ENCODE measurements at places on chromosomes 6 and 20. TPM values are rescaled to one million over a fixed set of nuclear protein-coding genes. Genes with fewer than 3 reads are reported as not detected.

GRCh38 chr6:86856937-86857563 is 80.3 kb upstream of the HTR1E start:
- H3K4me3 ChIP-seq, result no peak overlapping the region
- no peaks in the 10 kb centered on the region for H3K27me3 ChIP-seq
- peak; percentile 58 for DNase-seq

DNA sequence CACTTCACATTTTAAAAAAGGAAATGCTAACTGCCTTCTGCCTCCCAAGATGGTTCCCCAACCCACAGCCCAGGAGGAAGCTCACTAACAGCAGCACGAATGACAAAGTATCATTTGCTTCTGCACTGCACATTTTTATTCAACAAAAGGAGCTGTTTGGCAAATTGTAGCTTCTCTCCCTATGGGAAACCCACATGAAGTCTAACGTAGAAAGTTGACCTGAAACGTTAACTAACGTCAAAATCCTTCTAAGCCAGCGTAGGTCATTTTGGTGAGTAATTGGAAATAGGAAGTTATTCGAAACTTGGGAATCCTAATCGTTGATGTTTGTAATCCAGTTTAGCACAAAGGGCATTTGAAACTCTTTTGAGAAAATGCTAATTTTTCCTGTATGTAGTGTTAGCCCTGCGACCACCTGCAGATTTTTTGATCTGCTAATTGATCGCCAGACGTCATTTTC is 2.9 kb downstream of the SALL4 start:
- no peak for DNase-seq
- H3K36me3 ChIP-seq, result no peaks in the 10 kb centered on the region
- H3K4me1 ChIP-seq, result peaks cover 12% of the 10 kb centered on the region

The DAAM2 gene
- total RNA-seq, result not detected

The FRK gene
- total RNA-seq, result not detected

DNA sequence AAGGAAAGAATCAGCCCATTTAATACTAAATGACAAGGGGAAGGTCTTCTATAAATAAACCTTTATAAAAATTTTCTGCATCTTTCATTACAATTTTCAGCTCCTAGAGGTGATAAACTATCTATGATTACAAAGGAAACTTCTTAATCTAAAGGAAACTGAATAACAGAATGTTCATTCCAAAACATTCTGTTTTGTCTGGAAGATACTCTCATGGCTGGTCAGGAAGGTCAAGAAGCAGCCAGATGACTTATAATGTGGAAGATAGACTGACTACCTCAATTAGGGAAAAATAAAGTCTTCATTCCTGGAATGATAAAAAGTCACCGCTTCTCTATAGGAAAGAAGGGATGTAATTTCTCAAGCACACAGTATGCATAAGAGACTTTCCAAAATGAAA is 131.3 kb downstream of the GMDS start:
- peaks cover 36% of the 10 kb centered on the region for H3K4me1 ChIP-seq
- H3K27ac ChIP-seq, result no peak overlapping the region
- H3K27me3 ChIP-seq, result no peaks in the 10 kb centered on the region
- peaks cover 22% of the 10 kb centered on the region for H3K36me3 ChIP-seq

GRCh38 chr6:21198032-21198640 is 395.4 kb upstream of the SOX4 start:
- no peaks in the 10 kb centered on the region for H3K4me1 ChIP-seq
- H3K27ac ChIP-seq, result no peak overlapping the region
- H3K27me3 ChIP-seq, result no peaks in the 10 kb centered on the region
- peaks cover 52% of the 10 kb centered on the region for H3K36me3 ChIP-seq
- H3K4me3 ChIP-seq, result no peak overlapping the region

The OXT gene
- total RNA-seq, result not detected

The CDK19 gene
- 11.0 TPM for total RNA-seq

DNA sequence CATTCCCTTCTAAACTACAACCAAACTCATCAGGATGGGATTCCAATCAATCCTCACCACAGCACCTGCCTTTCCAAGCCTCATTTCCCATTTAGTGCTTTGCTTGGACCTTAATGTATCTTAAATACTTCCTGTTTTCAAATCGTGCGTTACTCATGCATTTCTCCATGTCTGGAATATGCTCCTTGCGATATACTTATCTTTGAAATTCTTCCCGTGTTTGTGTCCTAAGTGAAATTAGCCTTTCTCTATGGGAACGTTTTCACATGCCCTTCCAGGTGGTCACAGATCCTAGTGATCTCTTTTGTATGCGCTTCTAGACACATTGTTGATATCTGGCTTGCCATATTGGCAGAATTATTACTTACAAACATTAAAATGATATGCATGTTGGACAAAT is 620.6 kb upstream of the AGPAT4 start:
- no peaks in the 10 kb centered on the region for H3K4me1 ChIP-seq
- H3K27ac ChIP-seq, result no peak overlapping the region
- H3K27me3 ChIP-seq, result no peaks in the 10 kb centered on the region
- DNase-seq, result no peak

DNA sequence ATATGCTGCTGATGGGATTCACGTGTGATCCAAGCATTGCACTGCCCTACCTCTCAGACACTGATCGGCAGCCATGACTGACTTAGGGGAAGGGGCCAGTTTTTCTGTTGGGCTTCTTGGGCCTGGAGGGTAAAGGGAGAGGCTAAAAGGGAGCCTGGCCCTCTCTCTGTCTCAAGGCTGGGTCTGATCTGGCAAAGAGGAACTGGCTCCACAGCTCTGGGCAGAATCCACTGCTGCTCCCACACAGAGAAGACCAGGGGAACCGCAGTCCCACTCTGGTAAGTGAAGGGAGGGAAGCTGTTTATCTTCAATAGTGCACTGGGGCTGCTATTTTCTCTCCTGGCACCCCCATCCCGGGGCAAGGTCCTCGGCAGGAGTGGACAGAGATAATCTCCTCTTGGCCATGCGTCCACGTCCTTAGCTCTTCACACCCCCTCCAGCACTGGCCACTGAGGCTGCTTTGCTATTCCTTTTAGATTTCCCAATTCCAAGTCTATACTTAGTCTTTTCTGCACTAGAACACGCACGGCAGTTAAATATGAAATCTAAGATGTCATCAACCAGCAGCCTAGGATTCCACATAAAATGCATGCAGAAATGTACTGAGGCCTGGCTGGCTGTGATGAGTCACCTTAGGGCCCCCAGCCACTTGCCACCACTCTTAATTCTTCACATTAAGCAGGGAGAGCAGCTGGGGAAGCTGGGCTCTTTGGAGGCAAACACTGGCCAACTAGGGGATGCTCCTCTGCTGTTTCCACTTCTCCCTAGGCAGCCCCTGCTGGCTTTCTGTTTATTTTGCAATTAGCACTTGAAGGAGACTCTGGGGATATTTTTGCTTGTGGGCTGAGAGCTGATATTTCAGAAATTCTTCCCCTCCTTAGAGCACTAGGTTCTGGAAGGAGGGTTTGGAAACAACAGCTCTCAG is 87.8 kb upstream of the ARMC2 start:
- no peak for DNase-seq
- no peaks in the 10 kb centered on the region for H3K4me1 ChIP-seq
- no peaks in the 10 kb centered on the region for H3K27me3 ChIP-seq

The LZTS3 gene
- total RNA-seq, result 1.4 TPM

GRCh38 chr6:148968771-148969602 is 222.2 kb downstream of the UST start:
- no peak for DNase-seq
- no peak overlapping the region for H3K4me3 ChIP-seq
- no peak overlapping the region for H3K27ac ChIP-seq
- H3K27me3 ChIP-seq, result peaks cover 10% of the 10 kb centered on the region
- no peaks in the 10 kb centered on the region for H3K36me3 ChIP-seq
- H3K4me1 ChIP-seq, result no peaks in the 10 kb centered on the region

DNA sequence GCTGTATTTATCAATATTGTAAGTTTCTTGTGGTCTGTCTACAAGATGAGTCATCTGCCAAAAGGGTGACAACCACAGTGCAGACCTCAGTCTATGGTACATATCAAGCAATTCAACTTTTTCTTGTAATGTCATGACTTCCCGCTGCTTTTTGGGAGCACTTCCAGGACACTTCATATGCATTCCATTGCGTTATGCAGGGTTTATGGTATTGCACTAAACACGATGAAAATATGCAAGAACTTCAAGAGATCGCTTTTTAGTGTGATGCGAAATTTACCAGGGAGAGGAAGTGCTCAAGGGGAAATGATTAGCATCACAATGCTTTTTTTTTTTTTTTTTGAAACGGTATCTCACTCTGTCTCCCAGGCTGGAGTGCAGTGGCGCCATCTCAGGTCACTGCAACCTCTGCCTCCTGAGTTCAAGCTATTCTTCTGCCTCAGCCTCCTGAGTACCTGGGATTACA is 166.5 kb downstream of the TFAP2A start:
- H3K27me3 ChIP-seq, result peaks cover 5% of the 10 kb centered on the region
- no peaks in the 10 kb centered on the region for H3K4me1 ChIP-seq
- no peak overlapping the region for H3K4me3 ChIP-seq
- DNase-seq, result no peak
- no peaks in the 10 kb centered on the region for H3K36me3 ChIP-seq
- no peak overlapping the region for H3K27ac ChIP-seq
